Colonic mucosa (tissue), 4 donors: ENCODE measurements at places on chromosomes 3 and 15. TPM values are rescaled to one million over a fixed set of nuclear protein-coding genes. Genes with fewer than 3 reads are reported as not detected.

The GOLGA6L4 gene
- total RNA-seq, result 1.3 TPM

The KBTBD13 gene
- total RNA-seq, result not detected

The GOLGA8T gene
- total RNA-seq, result 0.16 TPM

The MFGE8 gene
- 38.6 TPM for total RNA-seq

The MOBP gene
- 0.56 TPM for total RNA-seq

The LYZL4 gene
- not detected for total RNA-seq

The SPPL2A gene
- total RNA-seq, result 190 TPM

The SKOR1 gene
- 0.19 TPM for total RNA-seq

The WDR53 gene
- 8.0 TPM for total RNA-seq

The EBLN2 gene
- 4.0 TPM for total RNA-seq

The ILDR1 gene
- 18.4 TPM for total RNA-seq

The FYCO1 gene
- 30.8 TPM for total RNA-seq

The ROBO2 gene
- total RNA-seq, result 0.74 TPM

The NPAP1 gene
- total RNA-seq, result not detected

The RPN1 gene
- total RNA-seq, result 314 TPM

The CHD2 gene
- total RNA-seq, result 121 TPM

The DHFR2 gene
- 4.6 TPM for total RNA-seq

The REC114 gene
- not detected for total RNA-seq

The AADAC gene
- 0.15 TPM for total RNA-seq

The PRSS50 gene
- total RNA-seq, result not detected

The PIF1 gene
- 6.1 TPM for total RNA-seq

The SST gene
- 31.6 TPM for total RNA-seq

The ITIH3 gene
- 0.32 TPM for total RNA-seq

The CYP8B1 gene
- total RNA-seq, result not detected

The TAGLN3 gene
- 1.8 TPM for total RNA-seq

The COPB2 gene
- total RNA-seq, result 162 TPM

The WDR72 gene
- total RNA-seq, result 0.42 TPM

The DALRD3 gene
- total RNA-seq, result 22.0 TPM

The SLC6A1 gene
- total RNA-seq, result 0.21 TPM

The PATL2 gene
- 1.2 TPM for total RNA-seq

The ISLR2 gene
- 0.27 TPM for total RNA-seq
